GM19239 (cell line): ENCODE measurements at places on chromosomes 13 and 19.

- no peak for DNase-seq
These were observed 8.3 kb downstream of the ZNF837 start for GRCh38 chr19:58372311-58373133.

GRCh38 chr13:74450964-74451363 lies 316.8 kb upstream of the KLF12 start:
- DNase-seq, result no peak

GRCh38 chr13:49533011-49533410 lies 37.3 kb downstream of the PHF11 start:
- no peak for DNase-seq

DNA sequence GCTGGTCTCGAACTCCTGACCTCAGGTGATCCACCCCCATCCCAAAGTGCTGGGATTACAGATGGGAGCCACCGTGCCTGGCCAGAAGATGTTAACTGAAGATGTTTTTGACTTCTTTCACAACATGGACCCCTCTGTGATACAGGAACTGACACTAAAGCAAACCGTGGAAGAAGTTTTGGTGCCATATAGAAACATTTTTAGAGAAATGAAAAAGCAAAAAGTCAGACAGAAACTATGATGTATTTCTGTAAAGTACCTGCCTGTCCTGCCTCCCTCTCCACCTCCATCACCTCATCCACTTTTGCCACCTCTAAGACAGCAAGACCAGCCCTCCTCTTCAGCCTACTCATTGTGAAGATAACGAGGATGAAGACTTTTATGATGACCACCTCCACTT lies 11.3 kb downstream of the FBXO27 start:
- DNase-seq, result no peak

DNA sequence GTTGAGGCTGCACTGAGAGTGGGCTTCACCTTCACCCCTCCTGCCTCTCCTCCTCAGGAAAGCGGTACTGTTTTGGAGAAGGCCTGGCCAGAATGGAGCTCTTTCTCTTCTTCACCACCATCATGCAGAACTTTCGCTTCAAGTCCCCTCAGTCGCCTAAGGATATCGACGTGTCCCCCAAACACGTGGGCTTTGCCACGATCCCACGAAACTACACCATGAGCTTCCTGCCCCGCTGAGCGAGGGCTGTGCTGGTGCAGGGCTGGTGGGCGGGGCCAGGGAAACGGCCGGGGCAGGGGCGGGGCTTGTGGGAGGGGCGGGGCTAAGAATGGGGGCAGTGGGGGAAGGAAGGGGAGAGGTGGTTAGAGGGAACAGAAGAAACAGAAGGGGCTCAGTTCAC lies 7.5 kb downstream of the CYP2A13 start:
- no peak for DNase-seq

DNA sequence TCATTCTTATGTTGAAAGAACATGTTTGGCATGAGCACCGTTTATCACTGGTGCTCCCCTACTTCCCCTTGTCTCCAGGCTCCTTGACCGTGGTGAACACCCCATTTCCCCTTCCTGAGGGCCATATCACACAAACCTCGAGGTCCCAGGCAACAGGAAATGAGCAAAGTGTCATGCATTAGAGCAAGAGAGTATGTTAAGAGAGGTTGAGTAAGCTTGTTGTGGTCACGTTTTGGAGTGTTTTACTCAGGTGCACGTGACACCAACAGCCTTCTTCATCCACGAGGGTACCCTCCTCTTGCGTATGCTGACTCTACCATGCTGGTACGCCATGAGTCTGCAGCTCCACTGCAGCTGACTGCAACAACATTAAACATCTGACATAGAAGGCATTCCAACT lies 482.2 kb upstream of the NBEA start:
- DNase-seq, result no peak

GRCh38 chr13:102359264-102359663 lies 42.6 kb downstream of the FGF14 start:
- no peak for DNase-seq

GRCh38 chr13:75226092-75226491 lies 255.9 kb downstream of the TBC1D4 start:
- no peak for DNase-seq

GRCh38 chr13:110630566-110631119 lies 15.3 kb downstream of the NAXD start:
- DNase-seq, result no peak

DNA sequence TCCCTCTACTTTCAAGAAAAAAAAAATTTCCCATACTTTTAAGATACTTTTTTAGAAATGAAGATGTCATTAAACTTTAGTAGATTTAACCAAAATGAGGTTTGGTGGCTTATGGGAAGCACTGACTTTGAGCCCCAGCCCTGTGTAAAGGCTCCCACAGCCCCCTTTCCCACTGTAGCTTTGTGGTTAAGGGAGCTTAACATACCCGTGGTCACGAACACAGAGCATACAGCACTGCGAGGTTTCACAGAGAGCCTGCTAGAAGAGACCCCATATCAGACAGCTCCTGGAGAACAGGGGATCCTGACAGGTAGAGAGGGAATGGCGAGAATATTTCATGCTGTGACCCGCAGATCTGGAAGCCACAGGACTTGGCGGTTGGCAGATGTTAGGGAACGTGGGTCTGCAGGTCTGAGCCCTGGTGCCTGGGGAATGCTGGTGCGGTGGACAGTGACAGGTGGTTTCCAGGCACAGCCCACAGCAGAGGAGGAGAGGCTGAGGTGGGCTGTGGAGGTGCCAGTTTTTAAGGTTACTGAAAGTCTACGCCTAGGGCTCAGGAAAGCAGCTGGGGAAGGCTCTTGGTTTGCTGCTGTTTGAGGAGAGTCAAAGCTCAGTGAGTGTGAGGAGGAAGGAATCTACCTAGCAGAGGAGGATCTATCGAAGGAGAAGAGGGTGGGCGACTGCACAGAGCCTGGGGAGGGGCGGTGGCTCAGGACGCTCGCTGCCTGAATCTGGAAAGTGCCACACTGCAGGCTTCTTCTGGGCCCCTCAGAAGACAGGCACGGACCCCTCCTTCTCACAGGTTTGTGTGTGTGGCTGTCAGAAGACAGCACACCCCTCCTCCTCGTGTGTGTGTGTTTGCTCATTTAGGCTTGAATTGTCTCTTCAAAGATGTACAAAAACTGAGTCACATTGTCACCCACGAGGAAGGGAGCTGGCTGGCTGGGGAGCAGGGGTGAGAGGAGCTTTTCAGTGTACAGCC lies 49.9 kb downstream of the SLC7A9 start:
- no peak for DNase-seq

- no peak for DNase-seq
These were observed 88.1 kb downstream of the TSC22D1 start for GRCh38 chr13:44487989-44488388.

- no peak for DNase-seq
These were observed 79.1 kb downstream of the B3GLCT start for GRCh38 chr13:31278869-31279268.

- no peak for DNase-seq
These were observed 362.0 kb downstream of the RFC3 start for GRCh38 chr13:34179927-34180326.

GRCh38 chr13:110289661-110290060 lies 17.3 kb downstream of the COL4A1 start:
- DNase-seq, result no peak

- no peak for DNase-seq
These were observed 17.3 kb downstream of the DOT1L start for GRCh38 chr19:2180881-2181632.

- DNase-seq, result no peak
These were observed 1.1 kb upstream of the ARHGAP35 start for GRCh38 chr19:46859637-46860124.

DNA sequence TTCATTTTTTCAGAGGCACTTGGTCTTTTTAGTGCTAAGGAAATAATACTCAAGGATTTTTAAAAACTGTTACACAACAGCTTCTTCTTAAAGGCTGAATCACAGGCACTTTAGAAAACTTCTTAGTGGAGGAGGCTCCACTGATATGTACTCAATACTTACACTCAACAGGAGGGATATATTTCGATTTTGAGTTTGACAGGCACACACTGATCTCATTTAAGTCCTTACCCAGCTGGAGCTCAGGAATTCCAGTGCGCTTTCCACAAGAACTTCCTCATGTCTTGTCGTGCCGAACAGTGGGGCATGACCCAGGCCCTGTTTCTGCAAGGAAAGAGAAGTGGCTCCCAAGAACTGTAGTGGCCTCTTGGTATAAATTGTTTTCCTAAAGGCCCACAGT lies 103.8 kb downstream of the RGCC start:
- DNase-seq, result no peak

DNA sequence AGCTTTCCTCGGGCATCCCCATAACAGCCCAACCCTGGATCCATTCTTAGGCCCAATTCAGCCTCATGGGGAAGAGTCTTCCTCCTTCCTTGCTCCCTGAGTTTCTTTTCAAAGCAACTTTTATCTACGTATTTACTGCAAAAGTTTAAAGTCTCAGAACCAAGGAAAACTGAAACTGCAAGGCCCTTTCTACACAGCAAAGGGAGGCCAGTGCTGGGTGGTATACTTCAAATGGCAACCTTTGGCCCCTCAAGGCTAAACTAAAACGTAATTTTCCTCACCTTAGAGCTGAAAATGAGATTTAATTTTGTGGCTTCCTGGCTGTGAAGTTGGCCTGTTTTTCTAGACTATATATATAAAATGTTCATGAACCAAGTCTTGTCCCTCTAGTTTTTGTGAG lies 5.6 kb downstream of the CDX2 start:
- no peak for DNase-seq

GRCh38 chr13:20654156-20654555 lies 49.3 kb upstream of the IL17D start:
- DNase-seq, result no peak

DNA sequence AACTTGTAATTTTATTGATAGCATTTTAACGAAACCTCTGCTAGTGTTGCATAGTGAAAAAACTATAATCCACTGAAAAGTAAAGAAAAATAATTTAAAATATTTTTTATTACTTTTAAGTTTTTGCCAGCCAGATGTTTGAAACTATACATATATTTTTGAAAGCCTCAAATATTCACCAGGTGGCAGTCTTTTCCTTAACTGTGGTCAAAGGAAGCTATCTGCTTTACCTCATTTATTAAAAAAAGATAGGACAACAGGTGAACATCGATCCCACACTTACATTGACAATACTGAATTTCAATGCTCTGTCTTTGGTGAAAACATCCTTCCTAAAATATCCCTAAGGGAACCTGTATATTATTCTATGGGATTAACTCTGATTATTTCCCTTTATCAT lies 100.5 kb downstream of the TRPC4 start:
- DNase-seq, result no peak

DNA sequence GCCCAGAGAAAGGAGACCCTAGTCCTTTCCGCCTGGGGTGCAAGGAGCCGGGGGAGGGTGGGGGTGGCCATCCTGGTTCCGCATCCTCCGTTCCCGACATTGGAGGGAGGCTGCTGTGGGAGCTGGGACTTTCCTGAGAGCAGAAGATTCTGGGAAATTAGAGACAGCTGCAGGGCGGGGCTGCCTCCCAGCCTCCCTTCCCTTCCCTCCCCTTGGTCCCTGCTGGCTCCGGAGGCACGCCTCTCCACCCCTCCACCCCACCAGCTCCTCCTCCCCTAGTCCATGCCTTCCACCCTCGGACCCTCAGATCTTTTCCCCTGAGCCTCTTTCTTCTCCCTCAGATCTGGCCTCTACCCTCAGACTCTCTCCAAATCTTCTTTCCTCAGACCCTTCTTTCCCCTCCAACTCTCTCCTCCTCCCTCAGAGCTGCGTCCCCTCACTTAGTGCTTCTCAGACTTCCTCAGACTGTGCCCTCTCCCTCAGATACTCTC lies 3.1 kb upstream of the BCL3 start:
- DNase-seq, result no peak

DNA sequence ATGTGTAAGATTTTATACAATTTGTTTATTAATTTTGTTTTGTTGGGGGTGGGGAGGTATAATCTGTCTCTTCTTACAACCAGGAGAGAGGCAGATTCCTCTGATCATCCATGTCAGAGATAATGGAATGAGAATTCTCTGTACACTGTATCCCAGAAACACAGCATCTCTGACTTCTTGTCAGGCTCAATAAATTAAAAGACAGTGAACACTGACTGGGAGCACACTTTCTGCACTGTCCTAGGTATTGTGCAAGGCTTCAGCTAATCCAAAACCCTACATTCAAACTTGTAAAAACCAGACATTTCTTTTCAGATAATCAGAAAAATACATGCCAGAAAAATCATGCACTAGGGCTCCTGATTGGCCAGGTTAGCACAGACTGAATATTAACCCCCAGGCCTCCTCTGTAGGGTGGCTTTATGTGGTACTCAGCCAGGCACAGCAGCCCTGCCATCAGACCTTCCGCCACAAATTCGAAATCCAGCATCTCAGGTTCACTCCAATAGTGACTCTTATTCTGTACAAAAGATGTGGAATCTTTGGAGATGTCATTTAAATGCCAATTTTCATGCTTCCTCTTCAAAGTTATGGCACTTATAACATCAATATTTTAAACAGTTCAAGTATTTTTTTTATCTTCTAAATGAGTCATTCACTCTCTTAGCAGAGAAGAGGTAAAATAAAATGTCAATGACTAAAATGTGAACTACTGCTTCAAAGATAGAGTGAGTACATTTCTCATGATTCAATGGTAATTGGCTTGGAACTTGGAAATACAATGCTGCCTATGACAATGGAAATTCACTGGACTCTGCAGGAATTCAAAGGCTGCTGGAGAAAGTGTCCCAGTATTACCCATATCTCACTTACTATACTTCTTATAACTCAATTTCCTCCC lies 211.5 kb downstream of the KLF12 start:
- DNase-seq, result no peak

DNA sequence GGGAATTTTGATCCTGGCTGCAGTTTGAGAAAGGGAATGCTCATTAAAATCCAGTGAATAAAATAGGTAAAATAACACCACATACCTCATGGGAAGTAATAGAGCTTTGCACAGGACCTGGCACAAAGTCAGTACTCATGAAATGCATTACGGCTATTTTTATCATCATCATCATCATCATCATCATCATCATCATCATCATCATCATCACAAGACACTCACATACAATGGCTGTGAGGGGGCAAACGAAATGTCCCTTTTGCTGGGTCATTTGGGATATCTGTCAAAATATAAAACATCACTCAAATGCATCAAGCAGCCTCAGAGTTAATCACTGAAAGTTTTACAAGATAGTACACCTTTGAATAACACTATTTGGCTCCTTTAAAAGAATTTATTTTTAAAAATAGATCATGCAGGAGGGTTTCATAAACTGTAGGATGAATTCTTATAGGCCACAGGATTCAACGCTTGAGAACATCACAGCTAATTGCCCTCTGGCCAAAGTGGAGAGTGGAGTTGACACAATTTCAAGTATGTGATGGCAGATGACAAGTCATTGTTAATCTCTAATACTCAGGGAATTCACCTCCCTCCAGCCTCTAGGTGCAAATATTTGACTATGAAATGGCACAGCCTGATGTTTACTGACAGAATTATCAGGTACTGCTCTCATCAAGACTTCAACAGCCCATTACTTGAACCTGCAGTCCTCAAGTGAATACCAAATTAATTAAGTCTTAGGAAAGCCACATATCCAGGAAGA lies 14.2 kb upstream of the ZNF599 start:
- DNase-seq, result no peak

DNA sequence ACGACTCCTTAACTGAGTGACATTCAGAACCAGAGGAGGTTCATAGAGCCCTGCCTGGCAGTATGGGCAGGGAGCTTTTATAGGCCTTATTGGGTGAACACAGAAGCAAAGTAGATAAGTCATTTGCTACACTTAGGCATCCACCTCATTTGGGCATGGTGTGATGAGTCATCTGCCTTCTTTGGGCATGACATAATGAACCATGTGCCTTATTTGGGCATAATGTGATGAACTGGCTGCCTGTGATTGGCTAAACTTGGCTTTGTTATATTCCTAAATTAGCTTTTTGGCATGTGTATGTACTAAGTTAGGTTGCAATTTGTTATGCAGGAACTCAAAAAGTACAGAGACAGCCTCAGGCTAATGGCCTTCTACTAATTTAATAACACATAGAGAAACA lies 2210.2 kb upstream of the PCDH20 start:
- no peak for DNase-seq
